IgD-negative memory B cell (primary cell): ENCODE measurements at places on chromosomes 1 and 21. TPM values are rescaled to one million over a fixed set of nuclear protein-coding genes. Genes with fewer than 3 reads are reported as not detected.

BSND gene
- polyA plus RNA-seq: not detected

EXTL2 gene
- polyA plus RNA-seq: 2.6 TPM

FAM163A gene
- not detected for polyA plus RNA-seq

FAM131C gene
- not detected for polyA plus RNA-seq

THEM5 gene
- polyA plus RNA-seq: not detected

LINGO4 gene
- polyA plus RNA-seq: not detected

SIM2 gene
- not detected for polyA plus RNA-seq

S100A16 gene
- polyA plus RNA-seq: not detected

LCE2B gene
- not detected for polyA plus RNA-seq

IVL gene
- polyA plus RNA-seq: not detected

RAP1A gene
- polyA plus RNA-seq: 44.9 TPM

PCSK9 gene
- not detected for polyA plus RNA-seq

EVA1C gene
- 3.2 TPM for polyA plus RNA-seq

ESRRG gene
- 0.43 TPM for polyA plus RNA-seq

TDRD5 gene
- polyA plus RNA-seq: not detected

SHE gene
- polyA plus RNA-seq: not detected

NBPF6 gene
- polyA plus RNA-seq: not detected

MROH9 gene
- polyA plus RNA-seq: not detected

HSD3B2 gene
- not detected for polyA plus RNA-seq

ASCL5 gene
- not detected for polyA plus RNA-seq

CRYBG2 gene
- 3.1 TPM for polyA plus RNA-seq

FMO5 gene
- polyA plus RNA-seq: 1.9 TPM

RRP15 gene
- polyA plus RNA-seq: 21.8 TPM
